ENCODE measurements at places on chromosomes 2 and 18.

DNA sequence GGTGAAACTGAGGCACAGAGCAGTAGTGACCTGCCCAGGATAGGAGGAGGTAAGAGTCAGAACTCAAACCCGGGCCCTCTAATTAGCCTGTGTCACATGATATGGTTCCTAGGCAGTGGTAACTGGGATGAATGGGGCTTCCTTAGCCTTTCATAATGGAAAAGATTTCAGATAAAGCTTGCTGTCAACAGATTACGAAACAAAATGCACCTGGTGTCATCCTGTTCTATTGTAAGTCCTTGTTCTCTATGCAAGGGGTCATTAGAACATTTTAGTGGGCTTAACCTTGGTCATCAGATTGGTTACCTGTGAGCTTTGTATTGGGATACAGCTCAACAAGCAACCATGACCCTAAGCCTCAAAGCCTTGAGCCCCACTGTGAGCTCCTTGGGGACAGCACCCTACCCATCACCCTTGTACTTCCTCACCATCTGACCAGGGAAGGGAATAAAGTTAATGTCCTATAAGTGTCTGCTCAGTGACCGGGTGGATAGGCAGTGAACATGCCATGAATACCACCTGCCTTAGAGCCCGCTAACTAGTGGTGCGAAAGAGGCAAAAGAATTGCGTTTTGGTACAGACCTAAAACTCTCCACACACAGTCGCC is 70.3 kb upstream of the RMDN2 start:
- no peak for DNase-seq

- no peak for DNase-seq
Observed at GRCh38 chr2:241555711-241556110, 2.8 kb upstream of the BOK start.

- DNase-seq, result no peak
Observed at GRCh38 chr2:54636415-54637139, 86.9 kb upstream of the EML6 start.

DNA sequence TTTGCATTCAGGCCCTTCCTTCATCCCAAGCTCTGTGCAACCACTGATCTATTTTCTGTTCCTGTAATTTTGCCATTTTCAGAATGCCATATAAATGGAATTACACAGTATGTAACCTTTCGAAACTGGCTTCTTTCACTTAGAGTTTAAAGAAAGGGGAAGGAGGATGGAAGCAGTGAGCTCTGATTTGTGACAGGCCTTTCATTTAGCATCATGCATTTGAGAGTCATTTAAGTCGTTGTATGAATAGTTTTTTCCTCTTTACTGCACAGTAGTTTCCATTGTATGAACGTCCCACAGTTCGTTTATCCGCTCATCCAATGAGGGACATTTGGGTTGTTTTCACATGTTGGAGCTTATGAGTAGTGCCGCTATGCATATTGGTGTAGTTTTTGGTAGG is 67.0 kb downstream of the LBH start:
- DNase-seq, result no peak

DNA sequence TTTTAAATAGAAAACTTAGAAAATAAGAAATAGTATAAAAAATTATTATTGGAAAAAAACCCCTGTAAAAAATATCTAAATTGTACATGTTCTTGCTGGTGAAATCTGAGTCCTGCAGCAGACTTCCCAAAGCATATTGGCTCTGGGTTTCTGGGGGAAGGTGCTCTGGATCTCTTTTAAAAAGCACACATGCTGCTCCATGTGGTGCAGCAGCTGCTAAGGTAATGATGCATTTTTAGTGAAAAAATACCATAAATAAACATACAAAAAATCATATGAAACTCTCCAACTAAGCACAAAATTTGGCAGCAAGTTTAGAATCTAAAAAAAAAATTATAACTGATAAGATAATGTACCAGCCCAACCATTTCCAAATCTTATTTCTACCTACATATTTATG is 216.5 kb downstream of the GPD2 start:
- DNase-seq, result no peak

DNA sequence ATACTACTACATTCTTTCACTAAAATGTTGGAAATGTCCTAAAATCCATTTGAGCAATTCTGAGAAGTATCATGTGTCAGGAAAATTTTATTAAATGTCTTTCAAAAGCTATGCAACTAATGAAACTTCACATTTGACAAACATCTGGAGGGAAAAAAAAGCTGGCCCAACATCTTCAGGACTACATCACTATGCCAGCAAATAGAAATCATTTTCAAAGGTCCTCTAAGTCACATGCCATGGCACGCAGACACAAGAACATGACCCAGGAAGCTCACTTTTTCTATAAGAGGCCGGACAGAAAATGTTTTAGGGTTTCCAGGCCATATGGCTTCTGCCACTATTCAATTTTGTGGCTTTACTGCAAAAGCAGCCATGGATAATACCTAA is 11.6 kb downstream of the KANSL3 start:
- DNase-seq, result no peak

DNA sequence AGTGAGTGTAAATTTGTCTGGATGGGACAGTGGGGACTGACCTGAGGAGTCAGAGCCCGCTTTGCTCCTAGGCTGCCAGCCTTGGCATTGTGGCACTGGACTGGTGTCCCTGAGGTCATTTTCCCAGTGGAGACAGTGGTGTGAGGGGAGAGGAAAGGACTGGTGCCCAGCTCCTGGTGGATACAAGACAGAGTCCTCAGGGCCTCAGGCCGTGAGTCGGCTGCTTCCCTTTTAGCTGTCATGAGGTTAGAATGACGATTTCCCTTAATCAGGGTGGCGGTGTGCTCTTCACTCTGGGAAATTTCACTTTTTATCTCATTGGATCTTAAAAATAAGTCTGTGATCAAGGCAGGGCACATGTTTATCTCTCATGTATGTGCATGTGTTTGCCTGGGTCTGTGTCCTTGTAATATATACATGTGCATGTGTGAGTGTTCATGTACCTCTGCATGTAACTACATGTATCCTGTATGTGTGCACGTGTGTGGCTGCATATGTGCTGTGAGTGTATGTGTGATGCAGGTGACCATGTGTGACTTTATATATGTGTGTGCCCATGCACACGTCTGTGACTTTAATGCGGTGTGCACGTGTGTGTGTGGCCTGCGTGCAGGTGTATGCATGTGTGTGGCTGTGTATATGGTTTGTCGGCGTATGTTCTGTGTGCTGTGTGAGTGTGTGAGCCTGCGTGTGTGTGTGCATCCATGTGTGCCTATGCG is 55.7 kb downstream of the GLI2 start:
- no peak for DNase-seq

DNA sequence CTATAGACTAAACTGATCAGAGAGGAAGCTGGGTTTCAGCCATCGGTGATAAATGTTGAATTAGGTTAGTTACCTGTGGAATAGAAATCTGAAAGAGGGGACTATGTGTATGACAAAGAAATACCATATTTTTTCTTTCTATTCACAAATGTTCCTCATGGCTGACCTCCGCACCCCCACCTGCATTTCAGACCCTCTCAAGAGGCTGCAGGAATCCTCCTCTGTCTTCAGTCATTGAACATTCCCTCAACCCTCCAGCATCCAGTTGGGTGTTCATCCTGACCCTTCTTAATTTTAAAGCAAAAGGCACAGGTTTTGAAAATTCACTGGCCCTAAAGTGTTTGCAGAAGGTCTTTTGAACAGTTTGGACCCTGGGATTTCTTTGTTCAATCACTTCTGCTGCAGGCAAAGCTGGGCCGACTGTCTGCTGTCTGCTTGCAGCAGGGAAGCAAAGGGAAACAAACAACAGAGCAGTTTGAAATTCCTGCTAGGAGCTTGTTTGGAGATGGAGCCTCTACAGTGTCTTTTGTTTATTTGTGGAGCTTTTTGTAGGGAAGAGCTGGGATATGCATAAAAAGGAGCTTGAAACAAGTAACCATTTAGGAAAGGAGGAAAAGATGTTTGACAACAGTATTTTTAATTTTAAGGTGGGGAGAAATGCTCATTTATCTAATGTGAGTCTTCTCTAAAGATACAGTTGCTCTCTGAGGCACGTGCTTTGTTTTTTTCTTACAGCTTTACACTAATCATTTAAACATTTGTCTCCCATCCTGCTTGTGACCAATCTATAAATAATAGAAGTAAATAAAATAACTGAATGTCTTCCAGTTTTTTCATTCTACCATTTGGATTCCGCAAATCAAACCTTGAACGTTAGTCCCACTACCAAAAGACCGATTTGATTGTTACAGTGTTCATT is 213.3 kb upstream of the MMADHC start:
- no peak for DNase-seq

DNA sequence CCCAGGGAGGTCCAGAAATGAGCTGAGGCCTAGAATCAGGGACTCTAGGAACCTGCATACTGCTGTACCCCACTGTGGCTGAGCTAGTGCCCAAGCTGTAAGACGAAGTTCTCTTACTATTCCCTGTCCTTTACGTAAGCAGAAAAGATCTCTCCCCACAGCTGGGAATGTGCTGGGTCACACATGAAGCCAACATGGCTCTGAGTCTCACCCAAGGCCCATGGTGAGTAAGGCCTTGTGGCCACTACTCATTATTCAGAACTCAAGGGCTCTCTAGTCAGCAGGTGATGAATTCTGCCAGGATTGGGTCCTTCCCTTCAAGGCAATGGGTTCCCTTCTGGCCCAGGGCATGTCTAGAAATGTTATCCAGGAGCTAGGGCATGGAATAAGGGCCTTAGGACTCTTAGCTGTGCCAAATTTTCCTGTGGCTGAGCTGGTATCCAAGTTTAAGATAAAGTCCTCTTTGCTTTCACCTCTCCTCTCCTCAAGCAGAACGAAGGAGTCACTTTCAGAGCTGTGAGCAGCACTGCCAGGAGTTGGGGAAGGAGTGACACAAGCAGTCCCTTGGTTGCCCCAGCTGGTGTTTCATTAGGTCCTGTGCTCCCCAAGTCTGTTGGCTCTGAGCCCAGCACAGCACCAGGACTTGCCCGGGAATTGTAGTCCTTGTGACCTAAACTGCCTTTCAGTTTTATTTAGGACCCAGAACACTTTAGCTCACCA is 707.6 kb downstream of the SLC4A3 start:
- no peak for DNase-seq

DNA sequence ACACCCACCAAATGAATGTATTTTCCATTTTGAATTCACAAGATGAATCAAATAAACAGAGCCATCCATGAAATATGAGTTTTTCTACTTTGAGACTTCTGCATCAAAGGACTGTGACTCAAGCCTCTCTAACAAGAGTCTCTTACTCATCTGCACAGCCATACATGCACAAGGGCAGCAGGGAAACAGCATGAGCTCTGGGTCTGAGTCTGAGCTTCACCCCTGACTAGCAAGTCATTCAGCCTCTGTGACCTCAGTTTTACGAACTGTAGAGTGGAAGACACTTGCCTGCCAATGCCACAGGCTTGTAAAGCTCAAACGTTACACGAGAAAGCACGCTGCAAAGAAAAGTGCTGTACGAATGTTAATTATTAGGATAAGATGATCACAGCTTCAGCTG is 42.9 kb downstream of the MREG start:
- peak; percentile 28 for DNase-seq

- DNase-seq, result peak; percentile 60
Observed at GRCh38 chr2:234496835-234497593, at the start of gene ARL4C. ARL4C (minus strand) TSS chr2:234497081; CDS start chr2:234496586, 495 bp downstream.

- no peak for DNase-seq
Observed at GRCh38 chr2:176128982-176129796, at the start of gene HOXD8. HOXD8 (plus strand) TSS chr2:176129705; CDS start chr2:176130367, 662 bp downstream.

DNA sequence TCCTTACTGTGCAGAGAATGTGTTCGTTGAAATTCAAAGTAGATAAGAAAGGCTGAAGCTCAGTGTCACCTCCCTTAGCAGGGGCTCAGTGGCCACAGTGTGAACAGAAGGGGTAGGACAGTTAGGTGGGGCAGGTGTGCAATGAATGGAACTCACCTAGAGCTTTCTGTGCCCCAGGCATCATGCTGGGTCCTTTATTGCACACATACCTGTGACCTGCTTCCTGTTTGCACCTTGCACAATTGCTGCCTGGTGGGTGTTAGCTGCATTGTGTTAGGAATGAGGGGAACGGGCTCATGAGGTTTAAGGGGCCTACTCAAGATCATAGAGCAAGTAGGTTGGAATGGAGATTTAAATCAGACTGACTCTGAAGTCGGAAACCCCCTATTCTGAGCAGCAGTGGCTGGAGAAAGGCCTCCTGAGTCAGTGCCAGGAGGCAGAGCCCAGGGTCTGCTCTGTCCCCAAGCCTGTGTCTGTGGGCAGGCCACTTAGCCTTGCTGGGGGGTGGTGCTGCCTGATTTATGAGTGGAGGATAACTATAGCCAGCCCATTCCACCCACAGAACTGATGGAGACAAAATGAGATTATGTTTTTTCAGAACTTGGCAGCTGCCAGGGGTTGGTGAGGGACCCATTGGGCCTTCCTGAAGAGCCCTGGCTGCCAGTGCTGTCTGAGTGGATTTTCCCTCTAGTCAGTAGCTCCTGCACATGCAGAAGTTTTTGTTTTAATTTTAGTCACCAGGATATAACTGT is 76.2 kb downstream of the NPAS2 start:
- DNase-seq, result no peak

- no peak for DNase-seq
Observed at GRCh38 chr18:9866627-9867026, 19.1 kb upstream of the TXNDC2 start.

- DNase-seq, result no peak
Observed at GRCh38 chr18:8254654-8255053, 354.6 kb upstream of the RAB12 start.

DNA sequence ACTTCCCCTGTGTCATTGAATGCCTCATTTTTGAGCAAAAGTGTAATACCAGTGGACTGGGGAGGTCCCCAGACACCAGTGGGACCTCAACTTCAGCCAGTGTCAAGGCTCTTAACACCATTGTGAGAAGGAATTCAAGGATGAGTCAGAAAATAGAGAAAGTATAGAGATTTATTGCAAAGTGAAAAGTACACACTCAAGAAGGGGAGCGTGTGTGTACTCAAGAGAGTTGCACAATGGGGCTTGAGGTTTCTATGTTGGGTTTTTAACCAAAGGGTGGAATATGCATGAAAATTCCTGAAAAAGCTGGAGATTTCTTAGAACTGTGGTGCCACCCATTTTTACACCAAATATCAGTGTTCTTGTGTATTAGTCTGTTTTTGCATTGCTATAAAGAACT is 81.9 kb downstream of the ADCYAP1 start:
- DNase-seq, result no peak

- DNase-seq, result no peak
Observed at GRCh38 chr2:151237422-151238025, 24.1 kb downstream of the RBM43 start.

DNA sequence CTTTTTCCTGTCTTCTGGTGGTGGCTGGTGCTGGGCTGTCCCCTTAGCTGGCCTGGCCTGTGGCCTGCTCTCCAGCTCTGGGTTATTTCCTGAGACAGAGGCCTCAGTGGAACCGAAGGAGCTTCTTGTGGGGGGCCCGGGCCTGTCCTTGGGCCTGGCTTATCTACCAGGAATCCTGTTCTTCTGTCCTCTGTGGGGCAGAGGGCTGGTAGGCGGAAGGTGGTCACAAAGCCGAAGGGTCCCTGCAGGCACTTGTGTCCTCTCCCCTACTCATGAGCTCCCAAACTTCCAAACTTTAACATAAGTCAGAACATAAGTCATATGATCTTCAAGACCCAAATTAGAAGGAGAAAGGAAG is 74.6 kb upstream of the MCFD2 start:
- DNase-seq, result no peak

- DNase-seq, result no peak
Observed at GRCh38 chr18:44986933-44987332, 306.2 kb downstream of the SETBP1 start.

- DNase-seq, result no peak
Observed at GRCh38 chr2:241804326-241805229, 4.4 kb upstream of the NEU4 start.
